HS-5 (cell line): ENCODE measurements at places on chromosomes 16 and 17.

DNA sequence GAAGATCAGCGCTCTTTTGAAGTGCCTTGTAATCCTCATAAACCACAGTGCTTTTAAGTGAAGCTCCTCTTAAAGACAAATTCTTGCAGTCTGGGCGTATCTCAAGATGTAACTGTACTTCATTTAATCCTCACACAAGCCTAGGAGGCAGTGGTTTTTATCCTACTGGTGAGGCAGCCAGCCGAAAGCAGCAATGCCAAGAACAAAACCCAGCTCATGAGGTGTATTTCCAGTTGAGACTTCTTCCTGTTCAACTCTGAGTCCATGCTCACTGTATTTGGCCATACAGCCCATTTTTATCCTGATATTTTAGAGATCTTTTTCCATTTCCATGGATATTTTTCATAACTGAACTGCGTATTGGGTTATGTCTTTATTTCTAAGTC, 13.7 kb downstream of the CTRB2 start:
- no peak for DNase-seq

- no peak for DNase-seq
Observed at GRCh38 chr17:49513044-49513395, 17.9 kb downstream of the NGFR start.

DNA sequence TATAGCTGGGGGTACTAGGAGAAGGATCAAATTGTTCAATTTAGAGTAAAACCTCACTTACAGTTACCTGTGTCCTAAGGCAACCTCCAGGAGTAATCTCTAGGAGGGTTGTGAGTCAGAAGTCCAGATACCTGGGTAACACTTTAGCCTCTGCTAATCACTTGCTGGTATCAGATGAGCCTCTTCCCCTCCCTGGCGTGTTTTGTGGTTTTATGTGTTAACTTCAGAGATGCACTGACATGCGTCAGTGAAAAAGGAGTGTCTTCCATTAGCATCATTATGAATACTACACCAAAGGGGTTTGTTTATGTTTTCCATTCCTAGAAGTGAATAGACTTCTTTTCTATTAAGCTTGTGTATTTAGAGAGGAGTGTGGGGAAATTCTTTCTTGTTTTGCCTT, 208.2 kb downstream of the FTO start:
- DNase-seq, result no peak

DNA sequence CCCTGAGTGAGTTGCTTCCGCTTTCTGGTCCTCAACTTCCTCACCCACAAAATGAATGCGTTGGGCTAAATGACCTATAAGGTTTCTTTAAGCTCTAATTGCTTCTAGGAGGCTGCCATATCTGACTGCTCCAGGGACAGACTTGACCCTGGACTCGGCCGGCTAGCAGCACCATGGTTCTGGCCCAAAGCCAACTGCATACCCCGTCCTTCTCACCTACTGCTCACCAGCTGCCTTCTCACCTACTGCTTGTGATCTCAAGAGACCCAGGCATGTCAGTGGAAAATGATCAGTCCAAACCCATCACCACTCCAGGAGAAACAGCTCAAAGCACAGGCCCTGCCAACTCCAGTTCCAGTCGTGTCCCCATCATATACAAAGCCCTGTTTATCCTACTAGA, 124.3 kb upstream of the IRX5 start:
- no peak for DNase-seq

- no peak for DNase-seq
Observed at GRCh38 chr16:74439685-74440084, 18.4 kb upstream of the CLEC18B start.

DNA sequence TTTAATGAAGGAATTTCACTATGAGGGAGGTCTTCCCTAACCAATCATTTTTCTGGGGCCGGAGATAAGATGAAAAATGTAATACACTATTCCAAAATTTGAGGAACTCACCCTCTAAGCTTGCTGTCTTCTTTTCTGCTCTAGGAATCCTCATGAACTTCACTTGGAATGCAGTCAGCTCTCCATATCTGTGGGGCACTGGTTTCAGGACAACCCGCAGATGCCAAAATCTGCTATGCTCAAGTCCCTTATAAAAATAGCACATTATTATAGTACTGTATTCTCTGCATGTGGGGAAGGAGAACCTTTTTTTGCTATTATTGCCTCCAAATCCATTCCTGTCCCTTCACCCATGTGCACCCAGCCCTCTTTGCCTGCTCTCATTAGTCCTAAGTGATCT, 146.0 kb downstream of the ABCA8 start:
- no peak for DNase-seq

GRCh38 chr16:25106567-25107465, 4.7 kb upstream of the LCMT1 start:
- no peak for DNase-seq

DNA sequence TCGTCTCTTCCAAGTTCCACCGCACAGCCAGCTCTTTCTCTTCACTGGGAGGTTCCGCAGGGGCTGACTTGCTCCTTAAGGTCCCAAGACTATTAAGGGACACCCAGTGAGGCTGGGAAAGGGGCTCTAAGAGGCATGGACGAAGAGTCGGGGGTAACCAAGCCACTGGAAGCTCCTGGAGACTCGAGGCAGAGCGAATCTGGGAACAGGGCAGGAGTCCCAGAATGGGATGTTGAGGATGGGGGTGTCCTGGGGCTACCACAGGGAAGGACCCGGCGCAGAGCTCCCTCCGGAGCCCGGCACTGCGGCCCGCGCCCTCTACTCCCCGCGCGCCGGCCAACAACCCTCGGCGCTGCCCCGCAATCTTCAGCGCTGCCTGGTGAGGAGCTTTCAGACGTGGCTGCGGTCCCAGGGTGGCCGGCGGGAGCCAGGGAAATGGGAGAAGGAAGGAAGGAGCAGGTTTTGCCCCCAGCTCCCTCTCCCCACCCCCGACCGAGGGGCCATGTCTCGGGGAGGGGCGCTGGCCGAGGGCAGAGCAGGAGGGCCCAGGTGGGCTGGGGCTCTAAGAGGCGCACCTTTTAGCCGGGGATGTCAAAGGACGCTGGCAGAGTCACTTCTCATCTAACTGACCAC, 581 bp downstream of the CHST5 start:
- DNase-seq, result no peak
